Myocyte (in vitro differentiated cells): ENCODE measurements at places on chromosomes 4 and X. TPM values are rescaled to one million over a fixed set of nuclear protein-coding genes. Genes with fewer than 3 reads are reported as not detected.

ZDHHC9 gene
- 27.0 and 41.1 TPM in 2 replicates for total RNA-seq

MAMLD1 gene
- total RNA-seq = 2.4 and 3.0 TPM in 2 replicates

ZCCHC18 gene
- 0.26 and 0.40 TPM in 2 replicates for total RNA-seq

PLAC8 gene
- total RNA-seq = 4.4 and 17.5 TPM in 2 replicates

SHROOM4 gene
- total RNA-seq = not detected in 2 replicates

VSIG1 gene
- 0.05 TPM in 1 of 2 replicates, not detected in the other for total RNA-seq

FAM9B gene
- total RNA-seq = 0.13 TPM in 1 of 2 replicates, not detected in the other
